ENCODE measurements at places on chromosomes 12 and 14. TPM values are rescaled to one million over a fixed set of nuclear protein-coding genes. Genes with fewer than 3 reads are reported as not detected.

GRCh38 chr14:22926316-22926715 is 2.9 kb downstream of the PRMT5 start:
- no peak for DNase-seq

GRCh38 chr12:125314051-125314755 is 249.0 kb downstream of the AACS start:
- DNase-seq = no peak

RBM25 gene
- 59.7 TPM for total RNA-seq

GRCh38 chr14:89435892-89436656 is 19.0 kb upstream of the FOXN3 start:
- DNase-seq = no peak

- DNase-seq = no peak
Observed at GRCh38 chr14:52781629-52782028, 9.8 kb downstream of the GNPNAT1 start.

DNA sequence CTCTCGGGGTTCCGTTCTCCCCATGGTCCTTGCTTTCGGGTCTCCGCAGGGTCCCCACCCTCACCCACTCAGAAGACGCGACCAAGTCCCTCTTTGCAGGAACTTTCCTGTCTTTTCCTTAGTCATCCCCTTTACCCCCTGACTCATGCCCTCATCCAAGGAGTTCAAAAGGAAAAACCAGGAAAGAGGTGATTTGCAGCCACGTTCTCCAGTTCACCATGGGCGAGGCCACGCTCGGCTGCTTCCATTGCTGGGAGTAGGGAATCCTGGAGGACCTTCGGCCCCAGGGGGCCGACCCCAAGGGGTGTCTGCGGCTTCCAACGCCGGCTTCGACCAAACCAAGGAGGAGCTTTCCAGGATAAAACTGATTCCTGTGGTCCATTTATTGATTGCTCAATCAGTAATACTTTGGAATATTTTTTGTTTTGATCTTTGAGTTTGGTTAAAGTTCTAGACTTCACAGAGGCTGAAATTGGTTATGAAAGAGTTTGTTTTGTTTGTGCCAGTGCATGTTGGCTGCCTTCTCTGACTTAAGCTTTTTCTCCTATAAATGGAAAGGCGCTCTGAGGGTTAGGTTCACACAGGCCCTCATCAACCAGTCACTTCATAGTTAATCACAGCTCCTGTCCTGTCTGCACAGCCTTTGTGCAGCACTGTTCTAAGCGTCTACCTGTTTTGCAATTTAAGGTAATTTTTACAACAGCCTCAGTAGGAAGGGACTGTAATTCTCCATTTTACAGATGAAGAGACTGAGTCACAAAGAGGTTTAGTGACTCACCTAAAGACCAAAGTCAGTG is 827 bp downstream of the ALDH2 start:
- no peak for DNase-seq

- DNase-seq = no peak
Observed at GRCh38 chr14:105414456-105415371, 4.9 kb upstream of the MTA1 start.

ANG gene
- 1.9 TPM for total RNA-seq

Data from Panc1 (cell line).